ENCODE measurements at places on chromosomes 12 and 14.

DNA sequence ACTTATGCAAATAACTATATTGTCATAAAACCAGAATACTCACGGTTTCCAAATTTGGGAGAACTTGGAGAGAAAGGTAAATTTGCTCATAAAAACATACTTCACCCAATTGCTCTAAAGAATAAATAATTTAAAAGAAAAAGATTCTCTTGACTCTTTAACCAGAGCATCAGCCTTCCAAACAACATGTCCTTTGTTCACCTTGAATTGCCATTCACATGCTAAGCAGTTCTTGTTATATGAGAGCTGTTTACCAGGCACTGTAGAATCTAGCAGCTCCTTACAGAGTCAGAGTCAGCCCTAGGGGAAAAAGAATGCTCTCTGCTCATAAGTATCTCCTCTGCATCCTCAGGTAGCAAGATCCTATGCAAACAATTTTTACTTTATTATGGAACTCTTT, 10.2 kb downstream of the SLCO1A2 start:
- no peak for DNase-seq

GRCh38 chr12:53591301-53592206, 34.6 kb downstream of the ATF7 start:
- DNase-seq = no peak

DNA sequence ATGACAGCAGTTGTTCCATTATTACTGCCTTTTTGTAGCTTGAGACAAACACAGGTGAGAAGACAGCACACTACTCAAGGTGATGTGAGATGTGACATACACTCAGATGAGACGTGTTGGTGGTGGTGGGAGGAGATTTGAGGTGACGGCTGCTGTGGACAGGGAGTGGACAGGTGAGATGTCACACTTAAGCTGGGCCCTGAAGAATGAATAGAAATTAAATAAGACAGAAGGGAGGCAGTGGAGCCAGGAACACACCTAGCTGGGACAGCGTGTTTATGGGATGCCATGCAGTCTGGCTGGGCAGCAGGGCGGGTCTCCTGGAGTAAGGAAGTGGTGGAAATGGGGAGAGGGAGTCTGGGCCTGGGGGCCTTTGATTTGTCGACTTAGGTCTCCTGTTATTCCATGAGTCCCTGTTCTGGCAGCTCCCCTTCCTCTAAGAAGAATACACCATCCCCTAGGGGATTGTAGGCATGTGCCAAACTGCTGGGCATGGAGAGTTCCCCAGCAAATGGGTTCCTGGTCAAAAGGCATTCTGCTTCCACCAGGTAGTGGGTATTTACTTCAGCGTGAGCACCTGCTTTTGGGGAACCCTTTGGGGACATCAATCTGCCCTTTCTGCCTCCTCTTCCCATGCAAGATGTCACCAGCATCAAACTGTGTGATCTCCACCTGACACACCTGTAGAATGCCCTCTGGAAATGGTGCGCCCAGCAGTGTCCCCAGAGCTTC, 71.2 kb upstream of the ESRRB start:
- DNase-seq = no peak

DNA sequence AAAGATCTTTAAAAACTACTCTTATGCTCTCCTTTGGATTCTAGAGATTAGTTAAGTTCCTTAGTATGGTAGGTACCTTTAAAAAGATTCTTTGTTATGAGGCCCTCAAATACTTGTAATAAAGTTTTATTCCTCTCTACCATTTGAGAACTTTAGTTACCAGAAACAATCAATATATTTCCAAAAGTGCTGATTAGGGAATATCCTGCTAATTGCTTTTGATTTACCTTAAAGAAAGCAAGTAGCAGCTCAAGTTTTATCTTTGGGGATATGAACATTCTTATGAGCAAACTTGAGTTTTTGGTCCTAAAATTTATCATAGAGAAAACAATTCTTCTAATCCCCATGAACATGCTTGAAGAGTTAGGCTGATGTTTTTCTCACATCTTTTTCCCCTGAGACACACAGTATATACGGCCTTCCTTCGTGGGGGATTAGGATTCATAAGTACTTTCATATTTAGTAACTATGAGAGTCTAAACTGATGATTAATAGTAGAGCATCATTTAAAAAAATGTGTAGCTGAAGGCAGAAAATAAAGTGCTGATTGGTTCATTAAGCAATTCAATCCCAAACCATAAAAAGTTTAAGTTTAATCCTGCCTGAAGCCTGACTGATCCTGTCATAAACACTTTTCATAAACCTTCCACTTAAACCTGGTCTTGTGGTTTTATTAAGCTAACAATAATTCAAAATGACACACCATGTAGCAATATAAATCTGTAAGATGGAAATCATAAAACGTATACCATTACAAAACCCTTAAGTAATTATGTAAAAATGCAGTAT, 380.5 kb upstream of the FBXO33 start:
- DNase-seq = no peak
